ENCODE measurements at places on chromosomes 3 and 15. TPM values are rescaled to one million over a fixed set of nuclear protein-coding genes. Genes with fewer than 3 reads are reported as not detected.

P4HTM gene
- 38.9 TPM for total RNA-seq

- ATAC-seq: no peak
Measured at GRCh38 chr15:84782346-84782745, 34.0 kb downstream of the ZNF592 start.

- ATAC-seq: no peak
Measured at GRCh38 chr3:168558728-168559411, 463.1 kb upstream of the GOLIM4 start.

DNA sequence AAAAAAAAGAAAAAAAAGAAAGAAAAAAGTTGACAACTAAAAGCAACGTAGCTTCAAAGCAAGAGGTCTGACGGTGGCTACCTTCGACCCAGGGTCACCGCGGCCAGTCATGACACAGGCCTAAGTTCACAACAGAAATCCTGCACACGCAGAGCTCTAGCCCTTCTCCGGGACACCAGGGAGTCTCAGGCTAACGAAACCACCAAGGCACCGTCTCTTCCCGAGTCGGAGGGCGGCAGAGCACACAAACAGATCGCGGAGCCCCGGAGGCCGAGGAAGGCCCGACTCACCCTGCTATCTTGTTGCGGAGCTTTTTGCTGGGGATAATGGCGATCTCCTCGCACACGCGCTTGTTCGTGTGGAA lies 584 bp downstream of the RPS17 start:
- no peak for ATAC-seq

DNA sequence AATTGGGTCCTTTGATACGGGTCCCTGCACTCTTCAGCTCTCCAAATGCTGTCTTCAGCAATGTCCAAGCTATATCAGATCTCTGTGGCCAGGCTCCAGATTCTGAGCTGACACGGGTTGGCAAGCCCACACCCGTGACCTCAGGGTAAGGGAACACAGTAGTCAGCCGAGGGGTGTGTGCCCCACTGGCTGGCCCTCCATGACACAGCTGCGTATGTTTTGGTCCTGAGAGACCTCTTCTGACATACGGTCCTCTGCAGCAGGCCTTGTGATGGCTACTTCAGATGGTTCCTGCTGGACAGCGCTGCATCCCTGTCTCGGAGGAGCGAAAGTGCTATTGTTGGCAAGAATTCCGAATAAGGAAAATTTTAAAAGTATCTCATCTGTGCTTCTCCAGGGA lies 85.2 kb upstream of the ADAMTS17 start:
- ATAC-seq: no peak

DNA sequence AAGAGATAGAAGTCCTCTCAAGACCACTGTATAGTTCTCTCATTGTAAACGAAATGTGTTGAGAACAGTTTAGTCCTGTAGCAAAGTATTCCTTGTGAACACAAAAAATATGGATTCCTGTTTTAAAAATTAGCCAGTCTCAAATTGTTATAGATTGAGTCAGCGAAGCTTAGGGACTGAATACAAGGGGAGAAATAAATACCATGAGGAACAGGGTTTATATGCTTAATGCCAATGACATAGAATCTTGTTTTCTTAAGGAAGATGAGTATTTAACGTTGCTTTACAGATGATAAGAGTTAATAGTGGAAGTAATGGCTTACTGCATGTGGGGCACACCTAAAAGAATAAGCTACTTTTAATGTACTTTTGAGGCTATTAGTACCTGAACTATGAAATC lies 37.9 kb downstream of the SETD5 start:
- ATAC-seq: no peak

DNA sequence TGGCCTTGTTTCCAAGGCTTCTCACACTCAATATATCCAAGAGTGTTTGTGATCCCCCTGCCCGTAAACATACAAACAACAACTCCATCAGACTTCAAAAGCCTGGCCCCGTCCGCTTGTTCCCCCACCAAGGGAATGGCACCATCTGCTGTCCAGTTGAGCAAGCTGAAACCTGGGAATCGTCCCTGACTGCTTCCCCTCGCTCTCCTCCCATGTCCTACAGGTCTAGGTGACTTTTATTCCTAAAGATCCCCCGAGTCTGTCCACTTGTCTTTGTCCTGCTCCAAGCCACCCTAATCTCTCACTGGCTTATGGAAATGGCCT lies 27.9 kb upstream of the FAM174B start:
- ATAC-seq: no peak

GRCh38 chr3:177724020-177724638 lies 526.8 kb upstream of the TBL1XR1 start:
- ATAC-seq: no peak

DNA sequence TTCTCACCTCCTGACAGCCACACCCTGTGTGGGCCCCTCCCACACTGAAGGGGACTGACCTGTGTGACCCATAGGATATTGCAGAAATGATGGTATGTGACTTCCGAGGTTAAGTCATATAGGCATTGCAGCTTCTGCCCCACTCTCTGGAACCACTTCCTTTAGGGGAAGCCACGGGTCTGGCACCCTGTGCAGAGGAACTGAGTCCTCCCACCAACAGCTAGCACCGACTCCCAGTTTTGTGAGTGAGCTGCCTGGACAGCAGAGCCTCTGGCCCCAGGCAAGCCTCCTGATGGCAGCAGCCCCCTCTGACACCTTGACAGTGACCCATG lies 24.6 kb upstream of the SLC6A6 start:
- ATAC-seq: no peak

GRCh38 chr3:120708408-120708807 lies 26.4 kb upstream of the HGD start:
- no peak for ATAC-seq

- no peak for ATAC-seq
Measured at GRCh38 chr3:137988982-137989381, 21.0 kb upstream of the CLDN18 start.

DNA sequence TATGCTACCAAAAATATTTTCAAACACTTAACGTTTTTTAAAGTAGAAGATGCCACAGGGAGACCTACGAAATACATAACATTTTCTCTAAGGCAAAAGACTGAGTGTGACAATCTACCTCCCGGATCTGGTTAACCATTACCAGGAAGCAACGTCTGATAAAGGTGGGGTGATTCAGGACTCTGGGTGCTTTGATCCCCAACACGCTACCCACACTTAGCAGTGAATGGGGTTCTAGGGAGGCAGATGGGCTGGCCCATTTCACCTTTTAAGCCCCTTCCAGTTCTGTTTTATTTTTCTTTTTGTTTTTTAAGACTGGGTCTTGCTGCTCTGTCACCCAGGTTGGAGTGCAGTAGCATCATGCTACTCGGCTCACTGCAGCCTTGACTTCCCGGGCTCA lies 39.5 kb downstream of the EIF4E3 start:
- ATAC-seq: no peak

DNA sequence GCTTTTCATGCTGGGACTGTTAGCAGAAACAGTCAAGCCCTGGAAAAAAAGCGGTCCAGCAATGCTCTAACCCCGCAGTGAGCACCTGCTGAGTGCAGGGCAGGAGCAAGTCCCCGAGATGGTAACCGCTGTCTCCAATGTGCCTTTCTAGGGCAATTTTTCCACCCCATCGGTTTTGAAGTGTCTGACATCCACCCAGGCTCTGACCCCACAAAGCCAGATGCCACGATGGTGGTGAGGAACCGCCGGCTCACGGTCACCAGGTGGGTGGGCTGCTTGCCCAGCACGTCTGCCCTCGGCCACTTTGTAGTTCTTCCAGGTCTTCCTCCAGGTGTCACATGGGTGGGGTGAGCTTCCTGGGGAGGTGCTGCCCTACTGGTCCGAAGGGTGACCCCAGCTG lies 3.2 kb upstream of the ITIH3 start:
- ATAC-seq: no peak

All from motor neuron (in vitro differentiated cells).